DMS53 (cell line): ENCODE measurements at places on chromosomes 3 and 15.

DNA sequence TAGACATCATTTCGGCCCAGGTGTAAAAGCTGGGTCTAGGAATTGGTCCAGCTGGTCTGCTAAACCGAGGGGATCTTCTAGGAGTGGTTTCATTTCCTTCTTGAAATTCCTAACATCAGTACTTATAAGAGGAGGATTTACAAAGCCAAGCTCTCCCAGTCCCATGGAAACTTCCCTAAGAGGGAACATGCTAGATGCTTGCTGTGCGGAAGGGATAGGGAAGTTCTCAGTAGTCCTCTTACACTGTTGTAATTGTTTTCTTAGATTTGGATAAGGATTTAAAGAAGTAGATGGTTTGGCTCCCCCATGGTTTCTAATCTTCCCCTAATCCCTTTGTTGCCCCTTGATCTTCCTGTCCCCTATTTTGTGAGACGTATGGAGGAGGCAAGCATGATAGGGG, 89.7 kb upstream of the XCR1 start:
- no peak for DNase-seq

- no peak for DNase-seq
Observed at GRCh38 chr15:83692746-83693581, 39.0 kb downstream of the ADAMTSL3 start.

DNA sequence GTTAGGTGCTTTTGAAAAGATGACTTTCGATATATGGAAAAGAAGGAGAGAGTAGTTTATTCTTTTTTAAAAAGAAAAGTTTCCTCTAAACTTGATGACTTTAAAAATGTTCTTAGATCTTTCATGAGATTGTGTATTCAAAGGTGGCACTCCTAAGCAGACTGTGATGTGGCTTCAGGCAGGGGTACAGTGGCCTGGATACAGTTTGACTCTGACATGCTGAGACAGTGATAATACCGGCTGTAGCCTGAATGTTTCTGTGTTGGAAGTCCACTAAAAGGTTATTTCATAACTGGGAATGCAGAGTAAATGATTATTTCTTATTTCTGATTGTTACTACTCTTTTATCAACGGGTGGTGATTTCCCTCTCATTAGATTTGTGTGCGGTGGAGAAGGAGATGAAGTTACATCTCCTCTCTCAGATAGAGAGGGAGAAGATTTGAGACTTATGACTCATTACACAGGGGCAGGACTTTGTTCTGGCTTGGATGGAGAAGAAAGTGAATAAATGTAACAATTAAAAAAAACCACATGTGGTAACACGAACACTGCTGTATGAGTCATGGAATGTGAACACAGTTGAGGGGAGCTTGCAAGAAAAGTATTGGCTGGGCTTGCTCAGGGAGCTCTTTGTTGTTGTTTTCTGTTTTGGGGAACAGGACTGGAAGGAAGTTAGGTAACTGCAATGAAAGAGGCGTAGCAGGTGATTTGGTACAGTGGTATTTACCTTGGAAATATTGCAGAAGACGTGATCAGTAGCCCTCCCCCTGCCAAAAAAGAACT, 21.6 kb downstream of the SPTSSB start:
- peak; percentile 6 for DNase-seq

DNA sequence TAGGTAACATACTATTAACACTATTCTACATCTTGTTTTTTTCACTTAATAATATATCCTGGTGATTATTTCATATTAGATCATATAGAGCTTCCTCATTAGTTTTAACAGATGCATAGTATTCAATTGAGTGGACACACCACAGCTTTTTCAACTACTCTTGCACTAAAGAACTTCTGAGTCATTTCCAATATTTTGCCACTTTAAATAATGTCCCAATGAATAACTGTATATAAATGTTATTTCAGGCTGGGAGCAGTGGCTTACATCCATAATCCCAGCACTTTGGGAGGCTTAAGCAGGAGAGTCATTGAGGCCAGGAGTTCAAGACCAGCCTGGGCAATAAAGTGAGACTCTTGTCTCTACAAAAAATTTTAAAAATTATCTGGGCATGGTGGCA, 26.9 kb downstream of the MAP1A start:
- no peak for DNase-seq

GRCh38 chr3:177928172-177928873, 607.9 kb upstream of the KCNMB2 start:
- DNase-seq = peak; percentile 26

DNA sequence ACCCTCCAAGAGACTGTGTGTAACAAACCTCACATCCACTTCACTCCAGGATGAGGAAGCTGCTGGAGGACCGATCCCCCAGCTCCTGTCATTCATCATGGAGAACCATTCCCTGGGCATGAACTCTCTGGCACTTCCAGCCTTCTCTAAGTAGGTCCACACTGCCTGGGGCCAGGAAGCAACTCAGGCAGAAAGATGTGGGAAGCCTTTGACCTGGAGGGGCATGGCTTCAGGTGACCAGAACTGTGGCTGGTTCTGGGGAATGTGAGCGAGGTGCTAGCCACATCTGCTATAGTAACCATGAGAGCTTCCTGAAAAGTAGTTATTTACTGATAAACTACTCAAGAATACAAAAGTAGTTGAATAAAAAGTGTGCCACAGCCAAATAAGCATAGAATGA, 173.7 kb upstream of the CTDSPL start:
- no peak for DNase-seq

GRCh38 chr3:197599089-197599765, 43.5 kb upstream of the BDH1 start:
- no peak for DNase-seq

DNA sequence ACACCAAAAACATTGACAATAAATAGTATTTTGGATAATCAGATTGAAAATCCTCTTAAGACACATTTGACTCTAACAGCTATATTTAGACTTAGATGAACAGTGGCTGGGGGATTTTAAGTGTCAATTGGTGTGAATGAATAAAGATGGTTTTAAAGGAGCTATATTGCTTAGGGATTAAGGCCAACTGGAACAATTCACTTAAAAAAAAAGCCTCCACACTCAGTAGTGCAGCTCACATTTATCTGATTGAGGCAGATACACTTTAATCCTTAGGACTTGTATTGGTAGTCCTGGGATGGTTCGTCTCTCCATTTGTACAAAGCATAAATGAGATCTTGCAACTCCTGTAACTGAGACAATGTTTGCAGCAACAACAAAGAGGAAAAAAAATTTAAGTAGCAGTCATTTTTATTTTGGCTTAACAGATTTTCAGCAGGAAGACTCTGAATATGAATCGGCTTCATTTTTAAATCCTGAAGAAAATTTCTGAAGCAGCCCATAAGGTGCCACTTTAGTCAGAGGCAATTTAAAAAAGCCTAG, 112.0 kb downstream of the UACA start:
- no peak for DNase-seq

DNA sequence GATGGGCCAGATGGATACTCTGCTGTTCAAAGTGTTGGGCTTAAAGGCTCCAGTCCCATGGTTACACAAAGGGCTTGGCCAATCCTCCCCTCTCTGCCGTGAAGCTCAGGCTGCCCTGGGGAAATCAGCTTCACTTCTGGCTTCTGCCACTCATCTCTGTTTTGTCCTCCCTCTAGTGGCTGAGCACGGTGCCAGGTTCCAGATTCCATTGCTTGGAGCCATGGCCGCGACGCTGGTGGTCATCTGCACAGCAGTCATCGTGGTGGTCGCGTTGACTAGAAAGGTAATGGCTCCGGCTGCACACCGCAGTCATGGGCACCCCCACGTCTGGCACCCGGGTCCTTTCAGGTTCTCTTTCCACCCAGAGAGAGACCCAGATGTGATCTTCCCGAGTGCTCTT, 5.6 kb downstream of the TIGIT start:
- peak; percentile 73 for DNase-seq

- DNase-seq = no peak
Observed at GRCh38 chr3:45104715-45105711, 41.2 kb downstream of the CDCP1 start.

- no peak for DNase-seq
Observed at GRCh38 chr3:55974421-55975165, 487.5 kb upstream of the WNT5A start.

GRCh38 chr3:13209634-13209997, 136.4 kb upstream of the IQSEC1 start:
- DNase-seq = no peak

- no peak for DNase-seq
Observed at GRCh38 chr3:115347737-115348136, 200.6 kb upstream of the ZBTB20 start.

GRCh38 chr3:25872200-25872877, 82.4 kb downstream of the OXSM start:
- no peak for DNase-seq

DNA sequence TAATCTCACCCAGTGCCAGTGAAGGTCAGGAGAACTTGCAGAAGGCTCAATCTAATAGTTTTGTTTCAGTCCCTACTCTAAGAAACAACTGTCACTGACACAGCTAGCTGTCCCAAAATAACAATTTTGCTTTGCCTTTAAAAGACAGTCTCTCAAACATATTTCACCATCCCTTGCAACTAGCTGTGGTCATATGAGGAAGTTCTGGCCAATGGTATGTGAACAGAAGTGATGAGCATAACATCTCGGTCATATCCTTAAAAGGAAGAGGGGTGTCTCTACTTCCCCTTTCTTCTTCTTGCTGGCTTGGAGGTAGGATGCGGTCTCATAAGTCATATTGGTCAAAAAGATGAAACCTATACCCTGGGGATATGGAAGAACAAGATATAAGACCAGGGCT, 198.1 kb downstream of the NEK10 start:
- DNase-seq = no peak

GRCh38 chr15:33778852-33779251, 189.4 kb upstream of the CHRM5 start:
- DNase-seq = no peak

GRCh38 chr3:197882586-197882985, 67.4 kb upstream of the RPL35A start:
- no peak for DNase-seq

GRCh38 chr3:185065059-185065458, 87.8 kb downstream of the C3orf70 start:
- DNase-seq = no peak

DNA sequence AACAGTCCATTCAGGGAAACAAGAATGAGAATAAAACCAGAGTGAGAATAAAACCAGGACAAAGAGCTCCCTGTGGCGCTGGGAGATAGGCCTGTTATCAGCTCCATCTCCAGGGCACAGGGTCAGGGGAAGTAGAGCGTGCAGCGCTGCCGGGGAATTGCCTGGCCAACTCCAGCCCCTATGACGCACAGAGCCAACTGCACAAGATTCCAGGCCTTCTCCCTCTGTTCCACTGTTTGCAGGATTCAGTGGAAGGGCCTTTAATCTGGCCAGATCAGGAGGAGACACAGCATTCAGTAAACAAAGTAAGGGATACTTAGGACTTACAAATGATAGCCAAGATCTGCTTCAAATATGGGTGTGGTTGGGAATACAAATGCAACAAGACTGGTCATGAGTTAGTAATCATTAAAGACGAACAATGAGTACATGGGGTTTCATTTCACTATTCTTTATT, 49.4 kb downstream of the ITGB5 start:
- no peak for DNase-seq

- DNase-seq = peak; percentile 57
Observed at GRCh38 chr3:22960105-22960984, 242.8 kb upstream of the UBE2E2 start.

DNA sequence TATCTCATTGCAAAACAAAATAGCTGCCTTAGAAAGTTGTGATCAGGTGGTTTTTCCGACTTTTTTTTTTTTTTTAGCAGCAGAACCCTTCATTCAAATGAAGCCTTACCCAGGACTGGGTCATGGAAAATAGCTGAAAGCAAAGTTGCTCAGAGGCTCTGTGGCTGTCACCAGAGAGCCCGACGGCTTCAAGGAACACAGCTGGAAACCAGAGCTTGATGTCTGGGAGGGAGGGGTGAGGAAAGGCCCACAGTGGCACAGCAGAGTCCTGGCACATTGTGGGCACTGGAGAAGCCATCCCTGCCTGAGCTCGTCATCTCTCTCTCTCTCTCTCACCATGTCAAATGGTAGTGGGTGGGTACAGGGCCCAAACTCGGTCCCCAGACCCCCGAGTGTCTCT, 77.5 kb downstream of the RPN1 start:
- DNase-seq = no peak

DNA sequence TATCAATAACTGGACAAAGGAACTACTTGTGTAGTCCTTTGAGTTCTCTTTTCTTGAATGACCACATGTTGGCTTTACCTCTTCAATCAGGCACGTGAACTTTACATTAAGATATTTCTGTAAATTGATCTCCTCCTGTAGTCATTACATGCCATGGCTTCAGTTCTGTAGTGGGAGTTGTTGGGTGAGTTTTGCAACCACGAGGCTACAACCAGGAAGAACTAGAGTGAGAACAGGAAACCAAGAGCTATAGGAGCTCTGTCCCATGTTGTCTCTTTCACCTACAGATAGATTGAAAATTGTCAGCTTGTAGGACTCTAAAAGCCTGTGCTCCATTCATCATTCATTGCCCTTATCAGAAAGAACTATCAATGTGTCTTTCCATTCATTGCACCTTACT, 2.0 kb downstream of the RSRC1 start:
- peak; percentile 12 for DNase-seq

DNA sequence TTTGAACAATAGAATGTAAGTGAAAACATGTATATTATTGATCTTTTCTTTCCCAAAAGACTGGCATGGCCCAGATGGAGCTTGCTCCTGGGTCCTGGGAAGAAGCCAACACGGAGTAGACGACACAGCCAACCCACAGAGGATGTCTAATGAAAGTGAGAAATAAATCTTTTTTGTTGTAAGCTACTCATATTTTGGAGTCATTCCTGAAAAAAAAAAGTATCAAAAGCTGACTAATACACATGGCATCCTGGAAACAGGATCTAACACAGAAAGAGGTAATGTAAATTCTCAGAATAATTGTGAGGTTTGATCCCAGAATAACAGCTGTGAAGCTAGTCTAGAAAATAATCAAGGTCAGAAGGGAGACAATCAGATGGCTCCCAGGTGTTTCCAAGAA, 12.6 kb upstream of the FRMD5 start:
- DNase-seq = no peak

DNA sequence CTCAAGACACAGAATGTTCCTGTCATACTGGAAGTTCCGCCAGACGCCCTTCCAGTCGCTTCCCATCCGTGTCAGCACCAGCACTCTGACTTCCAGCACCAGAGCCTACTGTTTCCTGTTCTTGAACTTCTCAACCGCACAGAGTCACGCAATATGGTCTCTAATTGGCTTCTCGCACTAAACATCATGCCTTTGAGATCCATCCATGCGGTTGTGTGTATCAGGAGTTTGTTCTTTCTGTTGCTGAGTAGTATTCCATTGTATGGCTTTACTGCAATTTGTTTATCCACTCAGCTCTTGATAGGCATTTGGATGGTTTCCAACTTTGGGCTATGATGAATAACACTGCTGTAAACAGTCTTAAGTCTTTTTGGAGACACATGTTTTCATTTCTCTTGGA, 112.1 kb downstream of the LRRK1 start:
- no peak for DNase-seq
